ENCODE measurements at places on chromosomes 2 and 18.

DNA sequence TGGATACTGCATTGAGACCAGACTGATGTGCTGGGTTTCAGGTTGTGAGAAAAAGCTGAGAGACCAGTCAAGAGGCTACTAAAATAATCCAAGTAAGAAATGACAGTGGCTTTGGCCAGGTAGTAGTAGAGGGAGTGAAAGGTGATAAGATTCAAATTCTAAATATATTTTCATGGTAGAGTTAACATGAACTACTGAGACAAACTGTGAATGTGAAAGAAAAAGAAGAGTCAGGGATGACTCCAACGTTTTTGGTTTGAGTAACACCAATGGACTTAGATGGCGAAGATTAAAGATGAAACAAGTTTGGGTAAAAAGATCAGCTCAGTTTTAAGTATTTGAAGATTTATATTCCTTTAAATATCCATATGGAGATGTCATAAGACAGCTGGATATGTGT, 209.4 kb downstream of the ZEB2 start:
- no peak for DNase-seq

- DNase-seq = no peak
Measured at GRCh38 chr2:76450024-76450475, 739.3 kb upstream of the GCFC2 start.

DNA sequence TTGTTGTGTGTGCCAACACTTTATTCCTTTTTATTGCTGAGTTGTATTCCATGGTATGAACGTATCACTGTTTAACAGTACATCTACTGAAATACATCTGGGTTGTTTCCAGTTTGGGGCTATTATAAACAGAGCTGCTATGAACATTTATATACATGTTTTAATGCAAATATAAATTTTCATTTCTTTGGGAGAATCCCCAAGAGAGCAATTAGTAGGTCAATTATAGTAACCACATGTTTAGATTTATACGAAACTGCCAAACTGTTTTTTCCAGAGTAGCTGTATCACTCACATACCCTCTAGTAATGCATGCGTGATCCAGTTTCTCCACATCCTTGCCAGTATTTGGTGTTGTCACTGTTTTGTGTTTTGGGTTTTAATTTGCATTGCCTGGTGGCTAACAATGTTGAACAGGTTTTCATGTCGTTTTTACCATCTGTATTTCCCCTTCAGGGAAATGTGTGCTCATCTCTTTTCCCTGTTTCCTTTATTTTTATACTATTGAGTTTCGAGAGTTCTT, 81.0 kb downstream of the TMEM131 start:
- DNase-seq = no peak

GRCh38 chr2:66366619-66367018, 68.3 kb upstream of the MEIS1 start:
- DNase-seq = no peak

GRCh38 chr2:154686162-154686561, 12.3 kb upstream of the KCNJ3 start:
- no peak for DNase-seq

- DNase-seq = no peak
Measured at GRCh38 chr2:173741759-173742158, 223.4 kb downstream of the SP3 start.
